ENCODE measurements at places on chromosomes 7 and 10.

DNA sequence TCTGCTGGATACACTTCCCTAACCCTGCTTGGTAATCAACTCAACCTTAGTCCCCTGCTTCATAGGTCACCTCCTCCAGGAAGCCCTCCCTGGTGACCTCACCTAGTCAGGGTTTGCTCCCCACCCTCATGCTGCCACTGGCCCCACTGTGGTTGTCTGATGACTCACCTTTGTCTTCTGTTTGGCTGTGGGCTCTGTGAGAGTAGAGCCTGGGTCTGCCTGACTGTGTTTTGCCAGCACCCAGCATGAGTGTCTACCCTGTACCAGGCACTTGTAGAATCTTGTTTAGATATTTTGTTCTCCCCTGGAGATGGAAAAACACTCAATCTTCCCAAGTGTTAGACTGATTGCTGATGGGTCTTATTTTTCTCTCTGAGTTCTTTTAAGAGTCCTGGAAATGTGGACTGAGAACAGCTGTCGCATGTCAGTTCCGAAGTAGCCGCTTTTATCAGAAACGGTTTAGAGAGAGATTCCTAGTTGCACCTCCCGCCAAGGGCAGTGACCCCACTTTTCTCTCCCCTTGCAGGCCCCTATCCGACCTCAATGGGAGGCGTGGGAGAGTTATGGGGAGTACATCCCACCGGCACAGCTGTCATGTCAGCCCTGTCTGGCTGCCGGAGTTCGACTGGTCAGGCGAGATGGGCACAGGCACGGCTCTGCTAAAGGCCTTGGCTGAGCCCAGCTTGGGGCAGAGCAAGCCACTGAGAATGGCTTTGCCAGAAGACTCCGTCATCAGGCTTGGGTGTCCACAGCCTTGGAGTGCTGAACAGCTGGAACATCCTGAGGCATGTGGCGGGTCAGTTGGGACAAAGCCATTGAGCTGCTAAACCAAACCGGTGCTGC, 134.3 kb downstream of the GRK5 start:
- DNase-seq, result no peak

DNA sequence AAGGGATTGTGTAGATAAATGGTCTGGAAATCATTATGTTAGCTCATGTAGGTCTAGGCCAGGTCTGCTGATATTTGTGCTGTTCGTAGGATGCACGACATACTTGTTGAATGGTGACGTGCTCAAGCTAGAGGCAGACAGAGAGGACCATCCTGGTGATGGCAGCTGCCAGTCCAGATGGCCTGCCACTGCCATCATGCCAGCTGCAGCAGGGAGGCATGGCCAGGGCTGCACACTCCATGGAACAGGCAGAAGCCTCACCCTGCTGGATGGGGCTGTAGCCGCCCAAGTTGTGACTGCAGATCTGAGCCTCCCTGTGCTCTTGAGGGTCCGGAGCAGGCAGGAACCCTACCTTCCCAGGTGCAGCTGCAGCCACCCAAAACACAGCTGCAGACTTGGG, 80.3 kb downstream of the SPDYE5 start:
- DNase-seq, result no peak

DNA sequence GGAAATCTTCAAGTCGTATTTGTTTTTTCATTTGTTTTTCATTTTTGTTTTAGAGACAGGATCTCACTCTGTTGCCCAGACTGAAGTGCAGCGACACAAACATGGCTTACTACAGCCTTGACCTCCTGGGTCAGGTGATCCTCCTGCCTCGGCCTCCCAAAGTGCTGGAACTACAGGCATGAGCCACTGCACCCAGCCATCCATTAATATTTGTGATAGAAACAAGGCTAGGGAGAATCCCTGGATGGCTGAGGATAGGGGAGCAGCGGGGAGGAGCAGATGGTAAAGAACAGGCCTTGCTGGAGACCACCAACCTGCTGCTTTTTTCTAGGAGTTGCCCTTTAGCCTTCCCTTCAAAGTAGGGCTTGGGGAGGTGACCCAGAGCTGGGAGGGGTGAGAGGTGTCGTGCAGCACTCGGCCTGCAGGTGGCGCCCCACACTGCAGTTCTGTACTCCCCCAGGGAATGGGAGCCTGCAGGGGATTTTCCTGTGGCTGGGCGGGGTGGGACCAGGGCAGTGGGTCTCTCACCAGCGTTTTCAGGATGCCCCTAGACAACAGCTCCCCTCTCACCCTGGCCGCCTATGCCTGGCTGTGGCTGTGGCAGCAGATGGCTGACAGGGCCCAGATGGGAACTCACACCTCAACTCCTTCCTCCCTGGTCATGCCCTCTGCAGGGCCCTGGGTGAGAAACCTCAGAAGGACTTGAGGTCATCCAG, 12.6 kb upstream of the CDH23 start:
- no peak for DNase-seq

DNA sequence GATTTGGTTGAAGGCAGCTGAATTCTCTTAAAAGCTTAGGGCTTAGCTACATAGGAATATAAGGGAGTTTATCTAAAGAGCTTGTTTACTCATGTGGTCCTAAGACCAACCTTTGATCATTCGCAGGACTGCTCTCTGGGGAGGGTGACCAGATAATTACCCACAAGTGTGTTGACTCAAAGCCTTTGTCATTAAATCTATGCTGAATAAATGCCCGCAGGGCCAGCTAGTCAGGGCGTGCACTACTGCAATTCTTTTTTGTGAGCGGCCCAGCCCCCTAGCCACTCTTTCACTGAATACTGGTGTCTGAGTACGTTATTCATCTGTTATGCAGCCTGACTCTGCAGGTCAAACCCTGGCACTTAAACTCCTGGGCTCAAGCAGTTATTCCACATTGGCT, 69.6 kb downstream of the AKAP9 start:
- no peak for DNase-seq

- DNase-seq, result no peak
These were observed 200.3 kb upstream of the PCLO start for GRCh38 chr7:83362871-83363550.

GRCh38 chr10:49418053-49418326, 22.1 kb upstream of the DRGX start:
- no peak for DNase-seq

DNA sequence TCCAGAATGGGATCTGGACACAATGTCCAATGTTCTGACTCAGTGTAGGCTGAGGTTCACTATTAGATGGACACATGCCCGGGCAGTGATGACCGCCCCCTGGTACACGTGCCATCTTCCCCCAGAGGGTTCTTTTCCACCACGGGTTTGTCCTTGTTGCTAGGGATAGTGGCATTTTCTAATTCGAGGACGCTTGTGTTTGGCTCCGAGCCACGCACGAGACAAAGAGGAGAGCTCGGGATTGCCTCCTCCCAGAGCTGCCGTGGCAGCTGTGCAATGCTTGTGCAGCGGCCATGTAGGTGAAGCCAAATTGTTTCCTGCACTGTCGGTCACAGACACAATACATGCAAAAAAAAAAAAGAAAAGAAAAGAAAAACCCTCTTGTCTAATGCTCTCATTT, 207.5 kb downstream of the PAXIP1 start:
- no peak for DNase-seq

DNA sequence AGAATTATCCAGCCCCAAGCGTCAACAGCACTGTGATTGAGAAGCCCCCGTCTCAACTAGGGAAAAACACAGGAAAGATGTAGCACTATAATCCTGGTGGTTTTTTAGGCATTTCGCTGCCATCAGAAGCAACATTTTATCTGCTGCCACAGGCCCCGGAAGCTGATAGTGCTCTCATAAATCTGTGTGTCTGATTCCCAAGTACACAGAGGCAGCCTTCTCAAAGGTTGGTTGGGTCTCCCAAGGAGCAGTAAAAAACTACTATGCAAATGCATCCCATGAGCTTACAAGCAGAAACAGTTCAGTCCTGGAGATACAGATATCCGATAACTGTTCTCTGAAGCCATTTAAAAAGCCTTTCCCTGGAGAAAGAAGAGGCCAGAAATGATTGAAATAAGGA, 45.8 kb upstream of the LYZL1 start:
- no peak for DNase-seq
